Activated T-cell treated with anti-CD3 and anti-CD28 coated beads, Interleukin-2, amount 50 U/mL, for 72 hours (primary cell): ENCODE measurements at places on chromosomes 12 and 14. TPM values are rescaled to one million over a fixed set of nuclear protein-coding genes. Genes with fewer than 3 reads are reported as not detected.

The SYT1 gene
- not detected for total RNA-seq

The CLEC7A gene
- not detected for total RNA-seq

The P3H3 gene
- total RNA-seq, result 2.2 TPM

The TCL1A gene
- total RNA-seq, result 0.29 TPM

The NELL2 gene
- 36.3 TPM for total RNA-seq

The CCDC196 gene
- total RNA-seq, result not detected

DNA sequence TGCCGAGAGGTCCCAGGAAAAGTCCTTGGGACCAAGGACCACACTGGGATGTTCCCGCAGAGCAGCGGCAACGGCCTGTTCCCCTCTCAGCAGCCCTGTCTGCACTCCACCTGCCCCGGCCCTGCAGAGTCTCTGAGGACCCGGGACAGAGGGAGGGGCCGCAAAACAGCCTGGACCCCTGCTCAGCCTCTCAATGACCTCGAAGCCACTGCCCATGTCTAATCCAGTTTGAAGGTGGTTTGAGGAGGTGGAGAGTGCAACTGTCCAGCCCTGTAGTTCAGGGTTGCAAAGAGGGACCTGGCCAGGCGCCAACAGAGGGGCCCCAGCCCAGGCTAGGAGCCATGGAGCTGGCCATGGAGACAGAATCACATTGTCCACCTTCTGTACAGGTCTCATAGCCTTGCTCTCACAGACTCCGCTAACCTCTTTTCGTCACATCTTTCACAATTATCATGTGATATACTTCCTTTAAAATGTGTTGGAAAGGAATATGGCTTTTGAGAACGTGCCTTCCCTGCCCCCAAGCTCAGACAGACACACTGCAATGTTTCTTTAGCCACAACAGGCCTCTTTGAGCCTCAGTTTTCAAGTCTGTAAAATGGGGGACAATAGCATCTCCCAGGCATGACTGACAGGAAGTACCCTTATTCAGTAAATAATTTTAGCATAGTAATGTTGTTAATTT lies 49.3 kb downstream of the ACTN1 start:
- no peak for DNase-seq
- H3K36me3 ChIP-seq, result peaks cover 10% of the 10 kb centered on the region
- no peaks in the 10 kb centered on the region for H3K27me3 ChIP-seq

GRCh38 chr12:83335748-83336147 lies 649.0 kb downstream of the TMTC2 start:
- no peaks in the 10 kb centered on the region for H3K4me1 ChIP-seq
- DNase-seq, result no peak
- H3K27me3 ChIP-seq, result no peaks in the 10 kb centered on the region
- no peak overlapping the region for H3K4me3 ChIP-seq

DNA sequence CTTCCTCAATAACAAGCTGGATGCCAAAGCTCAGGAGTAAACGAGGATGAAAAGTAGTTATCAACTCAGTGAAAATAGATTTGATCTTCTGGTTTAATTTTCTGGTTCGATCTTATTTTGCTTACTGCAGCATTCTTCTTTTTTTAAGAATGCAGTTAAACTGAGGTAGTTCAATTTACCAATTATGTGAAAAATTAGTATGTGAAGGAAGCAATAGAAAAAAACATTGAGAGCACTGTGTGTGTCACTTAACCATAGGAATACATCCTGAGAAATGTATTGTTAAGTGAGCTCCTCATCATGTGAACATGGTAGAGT lies 111.4 kb upstream of the TSPAN8 start:
- no peak overlapping the region for H3K4me3 ChIP-seq
- H3K27ac ChIP-seq, result no peak overlapping the region
- H3K4me1 ChIP-seq, result no peaks in the 10 kb centered on the region

DNA sequence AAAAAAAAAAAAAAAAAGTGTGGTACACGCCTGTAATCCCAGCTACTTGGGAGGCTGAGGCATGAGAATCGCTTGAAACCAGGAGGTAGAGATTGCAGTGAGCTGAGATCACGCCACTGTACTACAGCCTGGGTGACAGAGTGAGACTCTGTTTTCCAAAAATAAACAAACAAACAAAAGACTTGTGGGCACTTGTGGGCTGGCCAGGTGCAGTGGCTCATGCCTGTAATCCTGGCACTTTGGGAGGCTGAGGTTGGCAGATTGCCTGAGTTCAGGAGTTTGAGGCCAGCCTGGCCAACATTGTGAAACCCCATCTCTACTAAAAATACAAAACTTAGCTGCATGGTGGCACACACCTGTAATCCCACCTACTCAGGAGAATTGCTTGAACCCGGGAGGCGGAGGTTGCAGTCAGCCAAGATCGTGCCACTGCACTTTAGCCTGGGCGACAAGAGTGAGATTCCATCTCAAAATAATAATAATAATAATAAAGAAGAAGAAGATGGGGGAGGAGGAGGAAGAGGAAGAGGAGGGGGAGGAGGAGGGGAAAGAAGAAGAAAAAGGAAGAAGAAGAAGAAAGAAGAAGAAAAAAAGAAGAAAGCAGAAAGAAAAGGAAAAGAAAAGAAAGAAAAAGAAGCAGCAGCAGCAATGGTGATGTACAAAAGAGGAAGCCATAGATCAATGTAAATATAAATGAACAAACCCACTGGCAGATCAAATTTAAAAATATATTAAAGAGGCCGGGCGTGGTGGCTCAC lies 27.9 kb upstream of the CCNT1 start:
- peaks cover 32% of the 10 kb centered on the region for H3K27me3 ChIP-seq
- no peak overlapping the region for H3K27ac ChIP-seq
- peaks cover 9% of the 10 kb centered on the region for H3K4me1 ChIP-seq
- H3K36me3 ChIP-seq, result no peaks in the 10 kb centered on the region
- H3K4me3 ChIP-seq, result no peak overlapping the region

DNA sequence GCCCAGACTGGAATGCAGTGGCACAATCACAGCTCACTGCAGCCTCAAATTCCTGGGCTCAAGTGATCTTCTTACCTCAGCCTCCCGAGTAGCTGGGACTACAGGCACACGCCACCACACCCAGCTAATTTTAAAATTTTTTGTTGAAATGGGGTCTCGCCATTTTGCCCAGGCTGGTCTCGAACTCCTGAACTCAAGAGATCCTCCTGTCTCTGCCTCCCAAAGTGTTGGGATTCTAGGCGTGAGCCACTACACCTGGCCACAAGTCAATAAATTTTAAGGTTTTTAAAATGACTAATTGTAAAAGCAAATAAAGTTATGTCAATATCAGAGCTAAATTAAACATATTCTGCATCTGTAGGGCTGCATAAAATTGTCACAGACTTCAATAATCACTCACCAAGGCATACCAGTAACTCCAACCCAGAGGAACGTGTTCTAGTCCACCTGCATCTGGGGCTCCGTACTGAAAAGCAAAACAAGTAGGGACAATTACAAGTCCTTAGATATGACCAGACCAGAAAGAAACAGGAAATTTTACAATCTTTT lies 13.9 kb downstream of the GNS start:
- peaks cover 17% of the 10 kb centered on the region for H3K36me3 ChIP-seq
- no peak overlapping the region for H3K4me3 ChIP-seq
- H3K4me1 ChIP-seq, result peaks cover 15% of the 10 kb centered on the region
- DNase-seq, result no peak
- H3K27ac ChIP-seq, result no peak overlapping the region
- no peaks in the 10 kb centered on the region for H3K27me3 ChIP-seq

DNA sequence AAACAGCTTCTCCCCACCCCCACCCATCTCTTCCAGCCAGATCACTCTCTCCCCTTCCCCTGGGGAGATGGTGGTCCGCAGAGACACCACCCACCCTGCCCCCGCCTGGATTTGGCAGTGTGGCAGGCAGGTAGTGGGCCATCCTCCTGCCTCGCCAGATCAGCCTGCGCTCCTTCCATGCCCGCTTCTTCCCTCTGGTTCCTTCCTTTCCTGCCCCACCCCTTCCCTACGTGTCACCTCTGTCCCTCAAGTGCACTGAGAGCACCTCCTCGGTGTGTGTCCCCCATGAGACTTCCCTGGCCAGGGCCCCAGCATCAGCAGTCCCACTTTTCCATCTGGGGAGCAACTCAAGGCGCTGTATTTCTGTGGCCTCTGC lies 632 bp downstream of the NYNRIN start:
- H3K4me1 ChIP-seq, result peaks cover 7% of the 10 kb centered on the region
- H3K36me3 ChIP-seq, result no peaks in the 10 kb centered on the region
- no peak overlapping the region for H3K27ac ChIP-seq

DNA sequence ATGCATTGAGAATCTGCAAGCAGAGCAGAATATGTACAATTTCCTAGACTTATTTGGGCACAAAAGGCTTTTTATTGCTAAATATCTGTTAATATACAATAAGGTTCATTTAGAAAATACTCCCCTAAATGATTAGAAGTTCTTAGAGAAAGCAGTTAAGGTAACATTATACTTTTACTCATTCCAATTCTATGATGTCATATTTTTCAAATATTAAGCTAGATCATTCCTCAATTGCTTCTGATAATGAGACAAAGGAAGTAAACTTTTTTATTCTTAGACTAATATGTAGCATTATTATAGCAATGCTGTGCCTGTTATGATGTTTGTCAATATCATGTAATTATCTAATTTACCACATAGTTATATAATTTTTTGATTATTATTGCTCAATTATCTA lies 447.0 kb downstream of the SLC16A7 start:
- no peak for DNase-seq
- no peak overlapping the region for H3K27ac ChIP-seq
- H3K36me3 ChIP-seq, result no peaks in the 10 kb centered on the region
- no peak overlapping the region for H3K4me3 ChIP-seq
- no peaks in the 10 kb centered on the region for H3K4me1 ChIP-seq

- no peak for DNase-seq
- no peaks in the 10 kb centered on the region for H3K36me3 ChIP-seq
- no peaks in the 10 kb centered on the region for H3K4me1 ChIP-seq
- no peak overlapping the region for H3K27ac ChIP-seq
- H3K27me3 ChIP-seq, result peaks cover 36% of the 10 kb centered on the region
Observed at GRCh38 chr14:96711559-96712267, 85.5 kb upstream of the VRK1 start.

DNA sequence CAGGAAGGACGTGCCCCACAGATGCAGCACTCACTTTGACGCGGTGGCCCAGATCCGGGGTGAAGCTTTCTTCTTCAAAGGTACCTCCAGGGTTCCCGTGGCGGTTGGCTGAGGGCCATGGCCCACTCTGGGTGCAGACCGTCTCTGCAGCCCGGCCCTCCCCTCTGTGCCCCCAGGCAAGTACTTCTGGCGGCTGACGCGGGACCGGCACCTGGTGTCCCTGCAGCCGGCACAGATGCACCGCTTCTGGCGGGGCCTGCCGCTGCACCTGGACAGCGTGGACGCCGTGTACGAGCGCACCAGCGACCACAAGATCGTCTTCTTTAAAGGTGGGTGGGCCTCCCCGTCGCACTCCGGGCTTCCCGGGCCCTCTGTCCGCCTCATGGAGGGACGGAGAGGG lies 16.9 kb downstream of the MMP17 start:
- no peak overlapping the region for H3K27ac ChIP-seq
- no peak overlapping the region for H3K4me3 ChIP-seq
- no peaks in the 10 kb centered on the region for H3K36me3 ChIP-seq
- DNase-seq, result no peak

GRCh38 chr14:21735200-21735599 lies 61.6 kb upstream of the OR4E1 start:
- no peak overlapping the region for H3K27ac ChIP-seq
- no peaks in the 10 kb centered on the region for H3K36me3 ChIP-seq
- H3K27me3 ChIP-seq, result peaks cover 31% of the 10 kb centered on the region

DNA sequence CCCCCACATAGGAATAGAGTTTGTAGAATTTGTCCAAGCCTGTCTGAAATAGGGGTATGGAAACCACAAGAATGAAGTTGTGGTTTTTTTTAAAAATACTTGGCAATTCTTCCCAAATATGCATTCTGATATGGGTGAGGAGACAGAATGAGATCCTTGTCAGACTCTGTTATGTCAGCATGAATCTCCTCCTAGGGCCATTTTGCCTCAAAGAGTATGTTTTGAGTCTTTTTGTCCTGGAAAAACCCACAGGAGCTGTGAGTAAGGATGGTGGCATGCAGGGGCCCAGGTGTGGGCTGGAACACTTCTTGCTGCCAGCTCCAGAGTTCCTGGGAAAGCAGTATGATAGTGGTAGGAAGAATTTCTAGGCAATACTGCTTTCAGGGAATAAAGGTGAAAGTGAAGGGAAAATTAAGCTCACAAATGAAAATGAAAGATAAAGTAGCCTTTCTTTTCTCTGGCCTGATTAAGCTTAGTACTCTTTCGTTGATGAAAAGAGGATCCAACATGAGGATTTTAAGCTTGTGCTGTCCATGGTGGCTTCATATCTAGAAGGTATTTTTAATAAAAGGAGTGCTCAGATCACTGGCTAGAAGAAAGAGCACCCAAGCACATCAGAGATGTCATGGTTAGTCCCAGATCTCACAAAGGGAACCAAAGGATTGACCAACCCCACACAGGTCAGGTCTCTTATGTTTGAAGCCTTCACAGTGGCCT lies 130.8 kb downstream of the LLPH start:
- no peak overlapping the region for H3K4me3 ChIP-seq
- H3K4me1 ChIP-seq, result no peaks in the 10 kb centered on the region
- DNase-seq, result no peak
- H3K27ac ChIP-seq, result no peak overlapping the region
- H3K27me3 ChIP-seq, result no peaks in the 10 kb centered on the region

- DNase-seq, result no peak
- peaks cover 34% of the 10 kb centered on the region for H3K4me1 ChIP-seq
- peak overlapping the region; percentile 11 for H3K4me3 ChIP-seq
Observed at GRCh38 chr14:61184112-61184511, 97.0 kb downstream of the TMEM30B start.
